A673 (cell line): ENCODE measurements at places on chromosomes 11 and 22.

DNA sequence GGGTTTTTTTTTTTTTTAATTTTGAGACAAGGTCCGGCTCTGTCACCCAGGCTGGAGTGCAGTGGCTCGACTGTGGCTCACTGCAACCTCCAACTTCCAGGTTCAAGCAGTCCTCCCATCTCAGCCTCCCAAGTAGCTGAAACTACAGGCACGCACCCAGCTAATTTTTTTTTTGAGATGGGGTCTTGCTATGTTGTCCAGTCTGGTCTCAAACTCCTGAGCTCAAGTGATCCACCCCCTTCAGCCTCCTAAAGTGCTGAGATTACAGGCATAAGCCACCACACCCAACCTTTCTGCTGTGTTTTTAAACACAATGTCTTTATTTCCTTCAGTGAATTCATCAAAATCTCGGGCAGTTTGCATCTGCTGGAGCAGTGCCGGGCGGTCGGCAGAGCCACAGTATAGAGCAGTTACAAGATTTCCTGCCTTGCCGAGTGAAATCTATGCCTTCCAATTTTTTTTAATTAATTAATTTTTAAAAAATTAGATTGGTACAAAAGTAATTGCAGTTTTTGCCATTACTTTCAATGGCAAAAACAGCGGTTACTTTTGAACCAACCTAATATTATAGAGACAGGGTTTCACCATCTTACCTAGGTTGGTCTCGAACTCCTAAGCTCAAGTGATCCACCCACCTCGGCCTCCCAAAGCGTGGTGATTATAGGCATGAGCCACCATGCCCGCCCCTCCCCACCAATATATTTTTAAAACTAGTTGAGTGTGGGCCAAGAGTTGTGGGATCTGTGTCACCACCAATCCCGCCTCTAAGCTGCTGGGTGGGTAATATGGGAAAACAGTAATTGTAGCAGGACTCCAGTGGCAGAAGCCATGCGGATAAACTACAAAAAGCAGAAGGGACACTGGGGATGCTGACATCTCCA is 2.7 kb upstream of the ACY3 start:
- DNase-seq, result no peak

- DNase-seq, result no peak
These were observed 81.0 kb downstream of the CCDC34 start for GRCh38 chr11:27281740-27282590.

DNA sequence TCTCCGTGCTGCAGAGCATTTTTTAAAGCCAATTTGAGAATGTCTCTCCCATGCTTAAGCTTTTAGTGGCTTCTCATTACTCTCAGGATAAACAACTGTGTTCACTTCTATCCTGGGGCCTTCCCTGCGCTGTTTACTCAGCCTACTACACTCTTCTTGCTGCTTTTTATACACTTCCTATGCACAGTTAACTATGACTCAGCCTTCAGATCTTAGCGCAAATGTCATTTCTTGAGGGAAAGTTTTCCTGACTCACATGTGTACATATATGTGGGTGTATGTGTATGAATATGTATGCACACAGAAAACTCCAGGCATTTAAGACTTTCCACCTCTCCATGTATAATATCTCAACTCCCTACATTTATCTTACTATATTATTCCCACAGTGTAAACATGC is 9.8 kb downstream of the THAP12 start:
- peak; percentile 44 for DNase-seq

DNA sequence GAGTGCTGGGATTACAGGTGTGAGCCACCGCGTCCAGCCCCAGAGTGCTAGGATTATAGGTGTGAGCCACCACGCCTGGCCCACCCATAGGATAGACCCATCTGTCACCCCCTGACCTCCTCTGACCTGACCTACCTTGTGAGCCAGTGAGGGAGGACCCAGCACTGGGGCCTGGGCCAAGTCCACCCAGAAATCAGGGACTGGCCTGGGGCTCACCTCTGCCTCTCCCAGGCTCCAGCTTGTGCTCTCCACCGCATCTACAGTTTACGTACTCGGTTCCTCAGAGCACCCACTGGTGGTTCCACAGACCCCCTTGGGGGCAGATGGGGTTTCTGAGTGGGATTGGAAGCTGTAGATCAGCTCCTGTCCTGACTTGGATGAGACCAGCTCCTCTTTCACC is 6.4 kb downstream of the SLC29A2 start:
- no peak for DNase-seq

GRCh38 chr11:64318766-64319761 is 1.1 kb downstream of the PRDX5 start:
- no peak for DNase-seq

DNA sequence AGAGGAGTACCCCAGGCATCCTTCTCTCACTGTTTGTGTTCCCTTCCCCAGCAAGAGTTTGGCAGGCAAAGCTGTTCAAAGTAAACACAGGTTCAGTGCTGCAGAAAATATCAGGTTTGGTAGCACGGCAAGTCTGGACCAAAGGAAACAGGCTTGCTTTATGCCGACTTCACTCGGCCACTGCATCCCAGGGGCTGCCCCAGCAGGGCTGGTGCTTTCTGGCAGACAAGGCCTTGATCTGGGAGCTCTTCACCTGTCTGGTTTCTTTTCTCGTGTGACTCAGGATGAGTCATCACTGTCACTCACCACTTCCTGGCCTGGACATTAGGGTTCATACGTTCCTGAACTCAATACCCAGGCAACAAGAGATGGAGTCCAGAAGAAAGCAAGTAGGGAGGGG is 52.6 kb upstream of the NAV2 start:
- DNase-seq, result no peak

DNA sequence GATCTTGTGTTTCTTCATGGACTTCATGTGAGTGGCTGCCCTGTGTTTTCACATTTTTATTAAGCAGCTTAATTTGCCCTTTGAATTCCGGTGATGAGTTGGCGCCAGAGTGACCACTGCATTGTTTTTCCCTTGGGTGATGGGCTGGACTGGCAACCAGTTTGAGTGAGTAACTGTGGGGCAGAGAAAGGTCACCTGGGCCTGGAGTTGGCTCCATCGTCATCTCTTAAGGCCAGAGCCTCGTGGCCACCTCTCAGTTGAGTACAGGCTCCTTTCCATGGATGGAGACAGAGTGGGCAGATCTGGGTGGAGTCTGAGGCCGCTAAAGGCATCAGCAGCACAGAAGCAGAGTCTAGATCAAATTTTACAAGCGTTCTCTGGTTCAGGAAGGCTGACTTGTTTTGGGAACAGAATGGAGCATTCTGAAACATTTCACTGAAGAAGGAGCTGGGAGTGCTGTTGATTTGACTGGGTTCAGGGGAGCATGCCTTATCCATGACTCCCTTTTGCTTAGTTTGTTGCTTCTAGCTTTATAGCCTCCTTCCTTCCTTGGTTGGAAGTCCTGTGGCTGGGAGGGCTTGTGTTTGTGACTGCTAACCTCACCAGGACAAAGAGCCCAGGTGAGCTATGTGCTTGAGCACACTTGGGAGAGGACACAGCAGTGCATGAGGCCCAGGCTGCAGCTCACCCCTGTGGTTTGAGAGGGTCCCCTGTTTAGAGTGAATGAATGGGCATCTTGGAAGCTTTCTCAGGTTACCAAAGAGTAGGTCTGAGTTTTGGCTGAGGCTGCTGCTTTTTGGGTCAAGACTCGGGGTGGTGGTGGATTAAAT is 7.8 kb downstream of the BCR start:
- DNase-seq, result no peak

- no peak for DNase-seq
These were observed 63.9 kb upstream of the USP47 start for GRCh38 chr11:11777897-11778296.

DNA sequence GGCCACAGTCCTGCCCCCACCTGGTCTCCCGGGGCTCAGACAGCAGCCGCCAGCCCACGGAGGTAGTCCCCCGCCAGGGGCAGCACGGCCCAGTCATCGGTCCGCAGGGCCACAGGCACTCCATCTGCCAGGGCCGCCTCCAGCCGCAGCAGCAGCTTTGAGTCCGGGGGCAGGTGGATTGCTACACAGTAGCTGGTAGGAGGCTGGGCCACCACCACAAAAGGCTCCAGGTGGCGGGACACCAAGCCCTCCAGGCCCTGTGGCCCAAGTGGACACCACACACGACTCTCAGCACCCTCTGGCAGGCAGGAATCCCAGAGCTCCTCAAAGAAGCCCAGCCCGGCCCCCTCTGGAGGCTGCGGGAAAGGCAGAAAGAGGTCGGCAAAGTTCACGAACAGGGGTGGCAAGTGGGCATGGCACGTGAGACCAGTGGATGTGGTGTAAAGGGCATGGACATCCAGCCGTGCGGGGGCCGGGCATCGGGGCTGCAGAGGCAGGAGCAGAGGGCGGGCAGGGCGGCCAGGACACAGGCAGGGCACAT is 2.9 kb downstream of the AP5B1 start:
- no peak for DNase-seq

DNA sequence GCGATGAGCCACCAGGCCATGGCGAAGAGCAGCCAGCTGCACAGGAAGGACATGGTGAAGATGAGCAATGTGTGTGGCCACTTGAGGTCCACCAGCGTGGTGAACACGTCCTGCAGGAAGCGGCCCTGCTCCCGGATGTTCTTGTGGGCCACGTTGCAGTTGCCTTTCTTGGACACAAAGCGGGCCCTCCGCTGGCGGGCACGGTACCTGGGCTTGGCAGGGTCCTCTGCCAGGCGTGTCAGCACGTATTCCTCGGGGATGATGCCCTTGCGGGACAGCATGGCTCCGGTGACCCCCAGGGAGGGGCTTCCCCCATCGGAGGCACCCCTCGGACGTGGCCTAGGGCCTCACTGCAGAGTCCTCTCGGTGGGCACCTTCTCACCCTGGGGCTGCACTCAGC is 648 bp downstream of the KCNJ11 start:
- DNase-seq, result no peak

GRCh38 chr11:120212926-120213325 is 2.1 kb downstream of the OAF start:
- DNase-seq, result no peak
